ENCODE measurements at places on chromosomes 1 and 21.
A peak's percentile ranks its signal among the peaks of the same experiment; 100 is the strongest.

DNA sequence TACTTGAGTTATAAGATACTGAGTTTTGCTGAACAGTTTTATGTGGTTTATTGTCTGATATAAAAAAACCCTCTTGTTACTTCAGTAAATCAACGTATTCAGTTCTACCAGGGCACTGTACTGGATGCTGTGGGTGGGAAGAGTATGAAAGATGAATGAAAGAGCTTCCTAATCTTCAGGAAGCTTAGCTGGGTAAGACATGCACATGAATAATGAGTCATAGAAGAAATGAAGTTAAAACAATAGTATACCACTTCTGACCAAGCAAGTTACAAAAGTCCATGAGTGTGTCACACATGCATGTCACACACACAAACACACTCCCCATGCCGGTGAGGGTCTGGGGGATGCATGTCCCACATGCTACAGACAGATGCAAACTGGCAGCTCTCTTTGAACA lies 105.9 kb downstream of the SIPA1L2 start:
- no peak for DNase-seq

DNA sequence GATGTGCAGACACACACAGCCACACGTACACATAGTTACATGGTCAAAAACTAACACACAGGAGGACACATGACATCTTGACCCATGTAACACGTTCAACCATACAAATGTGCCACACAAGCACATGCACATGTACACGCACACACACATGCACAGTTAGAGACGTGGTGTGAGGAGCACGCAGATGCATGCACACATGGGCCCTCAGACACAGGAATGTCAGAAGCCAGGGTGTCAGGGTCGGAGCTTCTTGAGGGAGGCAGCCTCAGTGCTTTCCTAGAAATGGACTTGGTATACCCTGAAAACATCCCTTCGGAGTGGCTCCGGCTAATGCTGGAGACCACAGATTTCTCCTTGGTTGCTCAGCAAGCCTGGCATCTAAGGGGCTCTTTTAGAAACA lies 114.3 kb downstream of the DMRTB1 start:
- no peak for DNase-seq

GRCh38 chr1:179164494-179164893 lies 65.0 kb downstream of the ABL2 start:
- DNase-seq = no peak

- no peak for DNase-seq
These were observed 49.1 kb downstream of the CAPN2 start for GRCh38 chr1:223761411-223761810.

DNA sequence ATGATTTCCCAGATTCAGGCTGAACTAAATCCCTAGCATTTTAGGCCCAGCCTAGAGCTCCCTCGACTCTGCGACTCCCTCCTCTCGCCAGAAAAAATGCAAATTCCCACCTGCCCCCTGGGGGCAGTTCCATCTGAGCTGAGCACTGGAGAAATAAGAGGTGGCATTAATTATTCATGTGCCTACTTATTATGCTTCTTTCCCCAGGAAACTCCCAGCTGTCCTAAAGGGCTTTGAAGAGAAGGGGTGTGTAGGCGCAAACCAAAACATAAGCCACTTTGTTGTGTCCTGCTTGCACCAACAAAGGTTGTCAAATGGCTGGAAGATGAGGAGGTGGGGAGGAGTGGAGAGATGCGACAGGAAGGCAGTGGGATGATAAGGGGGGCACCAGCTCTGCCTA lies 41.4 kb upstream of the GOLT1A start:
- DNase-seq = no peak

DNA sequence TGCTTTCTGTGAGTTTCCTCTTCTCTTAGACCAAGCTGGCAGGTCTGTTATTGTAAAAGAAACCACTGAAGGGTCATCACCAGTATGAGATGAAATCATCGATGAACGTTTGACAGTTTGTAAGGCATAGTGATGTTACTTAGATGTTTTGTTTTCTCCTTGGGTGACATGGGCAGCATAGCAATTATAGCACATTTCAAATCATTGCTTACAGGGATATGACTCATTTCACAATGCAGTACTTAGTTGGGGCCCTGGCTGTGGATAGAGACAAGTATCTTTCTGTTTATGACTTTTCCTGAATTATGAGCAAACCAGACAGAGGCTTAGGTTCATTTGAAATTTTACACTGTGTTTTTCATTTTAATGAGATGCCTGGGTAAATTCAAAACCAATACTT lies 313.0 kb downstream of the RWDD3 start:
- DNase-seq = no peak

GRCh38 chr1:64323054-64323453 lies 119.6 kb downstream of the UBE2U start:
- no peak for DNase-seq

DNA sequence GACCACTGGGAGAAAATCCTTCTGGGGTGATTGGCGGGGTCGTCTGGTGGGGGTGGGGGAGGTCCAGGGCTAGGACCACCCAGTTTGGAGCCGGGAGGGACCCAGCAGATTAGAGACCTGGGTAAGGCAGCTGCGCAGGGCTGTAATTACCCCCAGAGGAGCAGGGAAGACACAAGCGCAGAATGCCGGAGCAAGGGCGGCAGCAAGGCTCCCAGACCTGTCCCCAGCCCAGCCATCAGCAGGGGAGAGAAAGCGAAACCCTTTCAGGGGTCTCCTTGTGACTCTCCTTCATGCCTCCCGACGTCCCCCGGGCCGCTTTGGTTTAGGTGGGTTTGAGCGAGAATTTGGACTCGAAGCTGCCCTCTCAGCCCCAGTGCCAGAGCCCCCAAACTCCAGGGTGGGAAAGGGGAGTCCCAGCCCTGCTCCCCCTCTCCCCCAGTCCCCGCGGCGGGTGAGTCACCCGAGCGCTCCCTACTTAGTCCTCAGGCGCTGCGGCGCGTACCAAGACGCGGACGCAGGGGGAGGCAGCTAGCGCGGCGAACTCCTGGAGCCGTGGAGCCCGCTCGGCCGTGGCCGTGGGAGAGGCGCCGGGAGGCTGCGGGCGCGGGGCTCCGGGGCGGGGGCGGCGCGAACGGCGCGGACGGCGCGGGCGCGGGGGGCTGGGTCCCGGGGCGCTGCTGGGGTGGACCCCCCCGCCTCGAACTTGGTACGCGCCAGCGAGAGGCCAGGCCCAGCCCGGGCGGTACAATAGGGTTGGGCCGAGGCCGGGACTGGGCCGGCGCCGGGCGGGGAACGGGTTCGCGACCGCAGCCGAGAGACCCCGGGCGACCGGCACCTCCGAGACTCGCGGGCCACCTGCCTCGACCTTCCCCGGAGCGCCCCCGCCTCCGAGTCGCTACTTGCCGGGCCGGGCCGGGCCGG lies at the start of gene MAP7D1:
Gene MAP7D1 (plus strand): TSS at position 753 of the 921 bp plus-strand sequence. CDS start 258 bp downstream, outside the sequence.
- no peak for DNase-seq

DNA sequence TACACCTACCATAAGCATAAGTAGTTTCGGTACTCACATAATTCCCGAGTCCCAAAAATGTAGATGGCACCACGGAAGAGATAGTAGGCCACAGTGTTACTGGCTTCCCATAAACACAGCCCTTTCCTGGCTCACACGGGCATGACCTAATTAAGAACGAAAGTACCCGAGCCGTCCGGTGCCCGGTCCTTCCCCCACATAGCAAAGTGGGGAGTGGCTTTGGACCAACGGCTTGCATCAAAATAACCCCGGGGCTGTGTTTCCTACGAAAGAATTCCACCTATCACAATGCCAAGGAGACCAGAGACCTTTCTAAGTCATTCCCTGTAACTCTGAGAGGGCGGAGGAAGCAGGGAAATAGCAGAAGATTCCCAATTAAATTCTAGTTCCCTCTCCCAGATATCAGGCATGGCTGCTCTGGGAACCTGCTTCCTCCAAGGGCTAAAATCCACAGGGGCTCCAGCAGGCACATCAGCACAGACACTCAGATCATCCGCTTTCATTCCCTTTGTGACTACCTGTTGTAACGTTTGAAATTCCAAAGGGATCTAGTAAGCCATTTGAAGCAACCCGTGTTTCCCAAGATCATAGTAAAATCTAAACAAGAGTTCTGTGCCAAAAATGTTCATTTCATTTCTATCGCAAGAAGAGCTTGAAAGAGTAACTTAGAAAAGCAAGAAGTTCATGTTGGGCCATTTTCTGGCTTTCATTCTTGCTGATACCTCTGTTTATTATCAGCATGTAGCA lies at the start of gene TMPRSS3:
Gene TMPRSS3 (minus strand): TSS at position 148 of the 747 bp plus-strand sequence. CDS start 635 bp downstream, outside the sequence.
- DNase-seq = no peak

GRCh38 chr1:150622303-150622975 lies 7.0 kb downstream of the ENSA start:
- no peak for DNase-seq

GRCh38 chr1:152313970-152314369 lies 11.1 kb downstream of the FLG start:
- DNase-seq = no peak

DNA sequence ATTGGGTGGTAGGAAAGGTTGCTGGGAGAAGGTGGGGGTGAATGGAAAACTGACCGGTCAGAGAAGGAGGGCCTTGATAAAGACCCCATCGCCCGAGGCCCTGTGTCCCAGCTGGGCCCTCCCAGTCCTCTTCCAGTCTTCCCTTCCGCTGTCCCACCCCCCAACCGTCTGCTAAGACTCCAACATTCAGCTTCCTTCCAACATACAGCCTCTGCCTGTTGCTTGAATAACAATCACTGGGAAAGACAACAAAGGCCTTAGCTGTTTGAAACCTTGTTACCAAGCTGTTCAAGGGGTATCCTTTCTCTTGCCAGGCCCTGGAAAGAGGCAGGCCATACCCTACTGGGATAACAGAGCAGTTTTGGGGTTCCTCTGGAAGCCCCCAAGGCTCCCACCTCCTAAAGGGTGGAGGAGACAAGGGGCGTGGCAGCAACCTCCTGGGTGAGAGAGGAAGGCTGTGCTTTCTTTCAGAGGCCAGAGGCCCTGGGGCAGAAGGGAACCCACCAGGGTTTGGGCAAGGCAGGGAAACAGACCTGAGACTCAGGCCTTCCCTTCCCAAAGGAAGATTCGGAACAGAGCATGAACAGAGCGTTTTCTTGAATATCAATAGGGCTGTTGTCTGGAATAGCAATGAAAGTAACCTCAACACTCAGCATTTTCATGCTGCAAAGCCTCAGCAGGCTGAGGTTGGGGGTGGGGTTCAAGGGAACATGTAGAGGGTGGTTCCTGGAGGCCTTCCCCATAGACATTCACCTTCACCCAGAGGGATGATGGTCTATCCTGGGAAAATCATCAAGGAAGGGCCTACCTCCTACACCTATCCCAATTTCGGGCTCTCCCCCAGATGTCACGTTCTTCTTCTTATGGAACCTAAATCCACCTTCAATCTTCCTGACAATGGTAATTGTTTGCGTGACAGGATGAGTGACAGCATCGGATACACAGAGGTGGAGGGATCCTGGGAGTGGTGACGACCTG lies 4.1 kb downstream of the ETNK2 start:
- DNase-seq = no peak

- DNase-seq = no peak
These were observed 20.4 kb downstream of the FGGY start for GRCh38 chr1:59317343-59317742.

DNA sequence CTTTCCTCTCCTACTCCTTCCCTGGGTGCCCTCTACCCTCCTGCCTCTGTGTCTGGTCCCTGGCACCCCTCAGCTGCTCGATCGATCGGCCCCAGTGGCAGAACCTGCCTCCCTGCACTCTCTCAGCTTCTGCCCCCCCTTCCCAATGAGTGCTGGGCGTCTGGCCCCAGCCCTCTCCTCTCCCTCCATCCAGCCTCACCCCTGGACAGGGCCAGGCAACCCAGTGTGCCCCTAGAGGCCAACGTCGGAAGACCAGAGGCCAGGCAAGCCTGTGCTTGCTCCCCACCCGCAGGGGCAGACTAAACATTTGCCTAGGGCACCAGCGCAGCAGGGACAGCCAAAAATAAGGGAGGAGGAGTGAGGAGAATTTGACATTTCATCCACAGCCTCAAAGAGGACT lies 43.5 kb downstream of the LGR6 start:
- peak; percentile 63 for DNase-seq

DNA sequence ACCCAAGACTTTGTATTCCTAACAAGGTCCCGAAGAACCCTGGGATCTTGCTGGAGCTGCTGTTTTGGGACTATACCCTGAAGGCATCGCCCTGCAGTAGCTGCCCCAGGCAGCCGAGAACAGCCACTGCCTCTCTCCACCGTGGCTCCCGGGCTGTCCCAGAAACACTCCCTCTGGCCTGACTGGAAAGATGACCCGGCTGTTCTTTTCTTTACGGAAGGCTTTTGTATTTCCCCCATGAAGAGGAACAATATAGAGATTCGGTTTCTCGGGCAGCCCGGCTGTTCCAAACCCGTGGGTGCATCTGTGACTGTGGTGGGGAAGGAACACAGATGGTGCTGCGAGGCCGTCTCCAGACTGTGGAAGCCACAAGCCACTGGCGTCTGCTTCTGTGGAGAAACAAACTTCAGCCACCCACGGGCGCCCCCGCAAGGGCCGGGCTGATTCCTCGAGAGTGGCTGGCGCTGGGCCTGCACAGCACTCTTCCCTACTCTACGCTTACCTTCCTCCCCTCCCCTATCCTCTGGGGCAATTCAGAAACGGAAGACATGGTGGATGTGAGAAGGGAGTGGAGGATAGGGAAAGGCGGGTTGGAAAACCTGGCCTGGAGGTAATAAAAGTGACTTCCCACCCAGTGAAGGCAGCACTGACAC lies 33.7 kb upstream of the VASH2 start:
- no peak for DNase-seq

GRCh38 chr21:16454399-16454798 lies 724.6 kb downstream of the USP25 start:
- no peak for DNase-seq

- no peak for DNase-seq
These were observed 2.6 kb upstream of the KCNE1 start for GRCh38 chr21:34514576-34515115.

Data from HCT116 (cell line).